ENCODE measurements at places on chromosomes 3 and 15. TPM values are rescaled to one million over a fixed set of nuclear protein-coding genes. Genes with fewer than 3 reads are reported as not detected.

Gene C2CD4B
- total RNA-seq, result 5.6 TPM

Gene GNAT1
- total RNA-seq, result not detected

Gene CPLX3
- total RNA-seq, result 0.11 TPM

Gene BCL2A1
- total RNA-seq, result 0.39 TPM

Gene PRR23A
- total RNA-seq, result not detected

Gene UBE2E2
- 144 TPM for total RNA-seq

Gene ASB14
- 0.59 TPM for total RNA-seq

Gene STAC
- 4.5 TPM for total RNA-seq

Gene SST
- total RNA-seq, result 53.5 TPM

Gene SFMBT1
- total RNA-seq, result 16.9 TPM

Gene GNB5
- total RNA-seq, result 28.0 TPM

Gene GOLGA8S
- total RNA-seq, result 1.1 TPM

Gene CFAP100
- 2.2 TPM for total RNA-seq

Gene LRTM1
- total RNA-seq, result not detected

Gene XCR1
- not detected for total RNA-seq

Gene THPO
- 2.6 TPM for total RNA-seq

Gene PTPRG
- total RNA-seq, result 106 TPM

Gene SCAPER
- 70.3 TPM for total RNA-seq

Gene FAM174B
- 23.5 TPM for total RNA-seq

Gene ST3GAL6
- total RNA-seq, result 14.2 TPM
